ENCODE measurements at places on chromosomes 13 and 19.
A peak's percentile ranks its signal among the peaks of the same experiment; 100 is the strongest.

DNA sequence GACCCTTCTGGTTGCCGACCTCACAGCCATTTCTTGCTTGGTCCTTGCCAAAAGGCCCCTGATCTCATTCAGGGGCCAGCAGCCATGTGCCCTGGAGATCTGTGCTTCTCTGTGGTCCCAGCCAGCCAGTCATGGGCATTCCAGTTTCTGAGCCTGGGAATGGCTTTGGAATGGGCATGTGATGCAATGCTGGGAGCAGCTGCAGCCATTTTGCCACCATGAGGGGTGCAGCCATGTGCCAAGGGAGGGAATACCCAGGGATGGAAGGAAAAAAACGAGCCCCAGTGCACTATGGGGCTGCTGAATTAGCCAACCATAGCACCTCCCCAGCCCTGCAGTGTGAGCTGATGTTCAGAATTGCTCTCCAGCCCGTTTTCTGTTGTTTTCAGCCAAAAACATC lies 26.3 kb downstream of the F2RL3 start:
- no peak for DNase-seq

- peak; percentile 94 for DNase-seq
Measured at GRCh38 chr13:53151336-53152056, 122.9 kb downstream of the OLFM4 start.

GRCh38 chr13:42990291-42991232 lies 1.5 kb downstream of the EPSTI1 start:
- DNase-seq: no peak

DNA sequence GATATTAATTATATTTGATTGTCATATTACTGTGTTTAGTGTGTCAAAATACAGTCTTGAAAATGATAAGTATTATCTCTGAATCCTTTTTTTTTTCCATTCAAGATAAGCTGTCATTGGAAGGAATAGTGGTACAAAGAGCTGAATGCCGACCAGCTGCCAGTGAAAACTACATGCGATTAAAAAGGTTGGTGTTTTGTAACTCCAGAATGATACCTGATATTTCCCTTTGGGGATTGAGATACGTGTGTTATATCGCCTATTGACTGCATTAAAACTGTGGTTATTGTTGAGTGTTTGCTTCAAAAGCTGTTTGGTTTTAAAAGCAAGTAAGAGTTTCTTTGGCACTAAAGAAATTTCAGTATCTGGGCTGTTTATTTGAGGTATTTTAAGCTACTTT lies 6.5 kb upstream of the KCTD4 start:
- no peak for DNase-seq

- DNase-seq: no peak
Measured at GRCh38 chr19:42363614-42364346, 26.3 kb downstream of the CNFN start.
